CD4-positive, alpha-beta T cell treated with Interleukin-15 for 4 hours (primary cell): ENCODE measurements at places on chromosomes 4 and X.

DNA sequence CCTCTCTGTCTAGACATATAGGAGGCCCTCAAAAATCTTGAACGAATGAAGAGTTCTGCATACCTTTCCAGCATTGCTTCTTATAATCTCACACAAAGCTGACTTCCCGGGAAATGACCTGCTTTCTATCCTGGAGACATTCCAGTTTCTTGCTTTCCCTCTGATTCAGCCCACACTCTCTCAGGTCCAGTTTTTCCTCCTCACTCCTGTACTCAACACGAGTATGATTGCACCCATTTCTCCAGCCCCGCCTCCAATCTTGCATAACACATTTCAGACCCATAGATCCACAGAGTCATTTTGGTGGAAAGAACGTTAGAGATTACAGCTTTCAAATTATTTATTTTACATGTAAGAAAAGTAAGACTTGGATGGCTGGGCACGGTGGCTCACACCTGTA, 127.5 kb upstream of the TLR3 start:
- DNase-seq = no peak

DNA sequence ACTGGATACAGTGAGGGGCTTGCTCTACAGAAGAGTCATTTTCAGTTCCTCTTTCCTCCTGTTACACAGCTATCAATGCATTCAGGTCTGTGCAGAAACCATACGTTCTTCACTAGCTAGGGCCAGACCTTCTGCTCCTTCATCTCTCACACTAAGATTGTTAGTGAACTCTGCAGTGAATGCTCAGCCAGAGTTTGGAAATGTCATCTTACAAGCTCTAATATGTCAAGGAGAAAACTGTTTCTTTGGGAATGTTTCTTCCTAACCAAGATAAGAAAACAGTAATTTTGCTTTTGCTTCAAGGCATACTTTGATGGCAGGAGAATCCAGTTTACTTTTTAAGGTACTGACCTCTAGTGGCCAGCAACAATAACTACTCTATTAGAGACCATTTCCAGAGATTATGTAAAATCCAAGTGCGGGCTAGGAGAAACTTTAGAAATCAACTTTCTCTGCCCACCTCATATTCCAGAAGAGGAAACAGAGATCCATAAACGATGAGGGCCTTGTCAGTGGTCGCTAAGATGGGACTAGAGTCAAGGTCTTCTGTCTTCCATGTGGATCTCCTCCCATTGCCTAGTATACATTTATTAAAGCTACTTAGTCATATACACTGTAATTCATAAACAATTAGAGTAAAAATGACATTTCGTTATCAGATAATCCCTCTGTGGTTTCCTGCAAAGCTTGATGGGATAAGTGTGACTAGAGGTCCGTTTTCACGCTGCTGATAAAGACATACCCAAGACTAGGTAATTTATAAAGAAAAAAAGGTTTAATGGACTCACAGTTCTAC, 12.1 kb upstream of the CC2D2A start:
- DNase-seq = peak; percentile 25

GRCh38 chr4:42327323-42327722, 70.0 kb upstream of the SHISA3 start:
- DNase-seq = no peak

DNA sequence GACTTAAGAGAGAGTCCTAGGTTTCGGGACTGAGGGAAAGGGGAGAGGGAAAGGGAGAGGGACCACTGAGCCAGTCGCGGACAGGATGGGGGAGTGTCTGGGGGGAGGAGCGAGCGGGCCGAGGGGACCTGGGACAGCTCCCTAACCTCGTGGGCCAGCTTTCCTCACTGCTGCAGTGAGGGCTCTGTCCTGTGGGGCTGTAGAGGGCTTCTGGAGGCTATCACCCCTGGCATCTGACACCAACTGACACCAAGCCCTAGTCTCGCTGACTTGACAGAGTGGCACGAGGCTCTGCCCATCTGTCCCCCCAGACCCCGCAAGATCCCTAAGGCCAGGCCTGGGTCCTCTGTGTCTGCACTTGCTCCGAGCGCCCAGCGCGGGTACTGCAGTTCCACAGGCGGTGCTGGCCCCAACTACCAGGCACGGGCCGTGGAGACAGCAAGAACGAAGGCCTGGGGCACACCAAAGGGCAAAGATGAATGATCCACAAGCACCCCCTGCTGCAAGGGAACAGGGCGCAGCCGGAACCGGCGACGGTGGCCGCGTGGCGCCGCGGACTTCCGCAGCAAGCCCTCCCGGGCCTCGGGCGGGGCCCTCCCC, 465 bp downstream of the HAUS7 start:
- DNase-seq = peak; percentile 43

GRCh38 chr4:18917689-18918088, 896.1 kb upstream of the LCORL start:
- DNase-seq = no peak

- DNase-seq = no peak
These were observed 264.3 kb downstream of the NPFFR2 start for GRCh38 chr4:72295966-72296557.

DNA sequence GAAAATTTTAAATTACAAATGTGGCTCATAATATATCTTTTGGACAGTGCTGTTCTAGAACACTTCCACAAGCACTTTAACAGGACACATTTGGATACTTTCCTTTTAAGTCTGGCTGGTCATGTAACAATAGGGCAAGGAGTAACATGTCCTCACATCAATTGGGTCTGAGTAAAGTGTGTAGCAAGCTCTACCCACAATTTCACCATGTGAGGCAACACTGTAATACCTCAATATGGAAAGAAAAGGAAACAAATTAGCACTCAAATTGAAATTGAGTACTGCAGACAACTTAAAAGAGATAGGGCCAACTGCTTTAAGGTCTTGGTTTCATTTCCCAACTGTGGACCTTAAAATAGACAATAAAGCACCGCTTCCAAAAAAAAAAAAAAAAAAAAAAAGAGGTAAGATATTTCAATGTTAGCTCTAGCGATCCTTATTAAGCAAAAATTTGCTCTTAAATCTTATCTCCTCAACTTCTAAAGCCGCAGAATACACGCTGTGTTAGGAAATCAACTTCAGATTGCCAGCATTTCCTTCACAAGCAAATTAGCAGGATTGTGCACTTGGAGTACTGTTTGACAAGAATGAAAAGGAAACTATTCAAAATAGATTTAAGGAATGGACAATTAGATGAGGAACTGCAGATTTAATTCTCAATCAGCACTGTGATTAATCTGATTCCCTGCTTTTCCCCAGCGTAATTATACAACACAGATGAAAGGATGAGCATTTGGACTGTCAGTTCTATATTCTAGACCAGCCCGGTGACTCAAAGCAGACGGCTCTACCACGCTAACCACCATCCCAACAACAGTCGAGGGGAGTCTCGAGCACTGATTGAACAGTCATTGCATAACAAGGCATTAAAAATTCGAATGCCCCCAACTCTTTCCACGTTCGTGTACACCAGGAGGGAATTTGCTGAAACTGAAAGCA, 1.6 kb downstream of the CASK start:
- DNase-seq = no peak

DNA sequence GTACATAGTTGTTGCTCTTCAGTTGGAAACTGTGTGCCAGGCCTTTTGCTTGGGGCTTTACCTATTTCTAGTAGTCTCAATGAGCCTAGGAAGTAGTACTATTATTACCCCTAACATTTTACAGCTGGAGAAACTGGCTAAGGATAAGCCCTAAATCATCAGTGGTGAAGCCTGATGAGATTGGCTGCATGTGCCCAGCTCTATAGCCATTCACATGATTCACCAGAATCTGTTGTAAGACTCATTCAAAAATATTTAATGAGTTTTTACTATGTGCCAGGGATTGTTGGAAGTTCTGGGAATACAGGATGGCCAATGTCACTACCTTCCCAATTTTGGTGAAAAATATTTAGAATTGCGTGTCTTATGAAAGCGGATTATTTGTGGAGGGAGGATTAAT, 2.8 kb downstream of the KIT start:
- DNase-seq = no peak

GRCh38 chr4:160819791-160820190, 1344.0 kb downstream of the FSTL5 start:
- no peak for DNase-seq

- no peak for DNase-seq
These were observed 26.5 kb upstream of the HAND2 start for GRCh38 chr4:173556398-173557131.

GRCh38 chr4:3310301-3311094, 17.7 kb downstream of the RGS12 start:
- DNase-seq = no peak

GRCh38 chr4:140266958-140267568, 106.4 kb upstream of the SCOC start:
- DNase-seq = no peak

- DNase-seq = no peak
These were observed 49.7 kb downstream of the NELFA start for GRCh38 chr4:1959104-1959384.

DNA sequence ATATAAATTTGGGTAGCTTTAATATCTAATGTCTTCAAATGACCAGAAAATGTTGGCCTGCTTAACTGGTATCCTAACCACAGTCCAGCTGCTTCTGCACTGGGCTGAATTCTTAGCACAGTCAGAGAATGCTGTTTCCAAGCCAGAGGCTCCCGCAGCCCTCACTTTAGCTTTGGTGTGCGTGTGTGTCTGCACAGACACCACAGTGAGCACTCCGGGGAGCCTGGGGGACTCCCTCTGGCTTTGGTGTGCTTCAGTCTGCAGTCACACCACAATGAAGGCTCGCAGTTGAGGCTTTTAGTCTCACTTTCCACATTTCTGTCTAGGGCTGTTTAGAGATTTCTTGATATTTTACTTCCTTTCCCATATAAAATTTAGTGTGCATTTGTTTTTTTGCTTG, 53.6 kb downstream of the APOO start:
- DNase-seq = no peak

- no peak for DNase-seq
These were observed 1.6 kb downstream of the SNX25 start for GRCh38 chr4:185211035-185211434.

DNA sequence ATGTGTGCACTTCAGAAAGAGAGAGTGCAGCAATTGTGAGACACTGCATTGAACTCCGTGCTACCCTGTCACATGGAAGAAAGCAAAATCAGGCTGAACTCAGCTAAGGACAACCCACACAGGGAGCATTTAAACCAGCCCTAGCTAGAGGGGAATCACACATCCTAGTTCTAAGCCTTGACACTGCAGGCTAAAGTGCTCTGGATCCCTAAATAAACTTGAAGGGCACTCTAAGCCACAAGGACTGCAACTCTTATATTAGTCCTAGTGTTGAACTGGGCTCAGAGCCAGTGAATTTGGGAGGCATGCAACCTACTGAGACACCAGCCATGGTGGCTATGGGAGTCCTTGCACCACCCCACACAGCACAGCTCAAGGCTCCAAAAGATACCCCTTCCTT, 311.9 kb downstream of the OPHN1 start:
- no peak for DNase-seq

DNA sequence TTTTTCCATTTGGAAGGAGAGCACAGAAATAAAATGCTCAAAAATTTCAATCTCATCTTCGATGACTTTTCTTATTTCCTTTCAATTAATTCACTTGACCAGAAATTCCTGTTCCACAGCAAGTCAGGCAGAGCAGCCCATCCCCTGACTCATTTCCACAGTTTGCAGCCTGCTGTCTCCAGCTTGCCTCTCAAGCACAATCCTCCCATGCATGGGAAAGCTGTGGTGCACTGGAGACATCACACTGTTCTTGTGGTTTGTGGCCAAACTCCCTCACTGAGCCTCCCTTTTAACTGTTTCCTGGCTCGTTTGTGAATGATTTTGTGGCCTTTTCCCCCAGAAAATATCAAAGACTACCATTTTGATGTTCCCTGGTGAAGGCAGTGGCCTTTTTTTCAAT, 114.0 kb upstream of the ENPEP start:
- DNase-seq = no peak

DNA sequence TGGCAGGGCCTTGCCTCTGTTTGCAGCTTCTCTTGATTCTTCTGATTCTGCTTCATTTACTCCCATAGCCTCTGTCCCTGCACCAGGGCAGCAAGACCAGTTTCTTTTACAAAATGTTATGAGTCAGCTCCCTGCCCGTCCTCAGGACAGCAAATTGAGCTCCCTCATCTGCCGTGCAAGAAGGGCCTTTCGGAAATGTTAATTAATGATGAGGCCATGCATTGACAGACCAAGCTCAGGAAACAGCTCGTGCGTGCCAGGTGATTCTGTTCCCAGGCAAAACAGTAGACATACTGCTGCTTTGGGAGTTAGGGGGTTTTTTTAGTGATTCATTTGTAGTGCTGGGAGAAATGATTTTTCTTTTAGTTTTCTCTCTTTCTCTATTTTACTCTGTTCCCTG, 231.7 kb downstream of the FBXW7 start:
- no peak for DNase-seq

DNA sequence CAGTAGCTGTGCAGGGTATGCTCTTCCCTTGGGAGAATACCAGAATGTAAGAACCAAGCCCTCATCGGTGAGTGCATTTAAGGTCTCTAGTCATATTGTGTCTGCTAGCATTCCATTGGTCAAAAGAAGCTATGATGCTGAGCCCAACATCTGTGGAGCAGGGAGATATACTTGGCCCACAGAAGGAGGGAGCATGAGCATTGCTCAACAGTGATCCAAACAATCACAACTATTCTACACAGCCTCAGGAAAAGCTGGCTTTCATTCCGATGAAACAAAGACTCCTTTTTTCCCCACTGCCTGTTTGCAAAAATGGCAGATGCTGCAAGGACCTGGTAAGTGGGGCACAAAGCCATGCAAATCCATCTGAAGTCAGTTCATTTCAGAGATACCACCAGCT, 80.6 kb upstream of the DHX15 start:
- DNase-seq = no peak

DNA sequence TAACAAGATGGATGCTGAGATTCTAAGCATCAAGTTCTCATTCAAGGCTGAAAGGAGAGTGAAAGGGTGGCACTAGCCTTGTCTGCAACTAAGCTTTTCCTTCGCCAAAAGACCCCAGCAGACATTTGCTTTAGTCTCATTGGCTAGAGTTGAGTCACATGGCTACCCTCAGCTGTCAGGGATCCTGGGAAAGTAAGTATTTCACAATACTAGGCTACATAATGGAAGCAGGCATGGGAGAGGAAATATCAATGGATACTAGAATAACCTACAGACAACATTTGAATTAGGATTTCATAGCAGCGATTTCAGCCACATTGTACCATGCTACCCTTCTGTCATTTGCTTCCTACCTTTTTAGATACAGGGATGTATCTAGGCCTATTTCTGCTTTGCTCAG, 29.1 kb downstream of the MAOA start:
- DNase-seq = no peak

GRCh38 chr4:20590849-20591248, 109.4 kb upstream of the PACRGL start:
- no peak for DNase-seq

- no peak for DNase-seq
These were observed 50.3 kb downstream of the AGA start for GRCh38 chr4:177391953-177392352.

- peak; percentile 17 for DNase-seq
These were observed 118.5 kb downstream of the BTC start for GRCh38 chr4:74675673-74676279.

DNA sequence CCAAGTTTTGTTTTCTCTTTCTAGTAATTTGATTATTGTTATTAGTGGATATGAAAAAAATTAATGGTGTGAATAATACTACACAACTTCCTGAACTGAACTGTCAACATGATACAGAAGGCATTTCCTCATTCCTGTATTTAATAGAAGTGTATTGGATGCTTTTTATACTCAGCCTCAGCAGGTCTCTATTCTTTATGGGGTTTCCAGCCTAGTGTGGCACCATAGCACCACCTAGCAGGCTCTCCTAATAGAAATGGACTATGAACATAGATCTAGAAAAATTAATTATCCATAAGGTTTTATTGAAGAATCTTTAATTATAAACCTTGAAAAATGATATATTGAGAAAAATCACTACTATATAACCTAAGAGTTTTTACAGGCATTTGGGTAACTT, 52.4 kb downstream of the GLRB start:
- DNase-seq = no peak
